Omental fat pad (tissue), 4 donors: ENCODE measurements at places on chromosomes 4 and X.

DNA sequence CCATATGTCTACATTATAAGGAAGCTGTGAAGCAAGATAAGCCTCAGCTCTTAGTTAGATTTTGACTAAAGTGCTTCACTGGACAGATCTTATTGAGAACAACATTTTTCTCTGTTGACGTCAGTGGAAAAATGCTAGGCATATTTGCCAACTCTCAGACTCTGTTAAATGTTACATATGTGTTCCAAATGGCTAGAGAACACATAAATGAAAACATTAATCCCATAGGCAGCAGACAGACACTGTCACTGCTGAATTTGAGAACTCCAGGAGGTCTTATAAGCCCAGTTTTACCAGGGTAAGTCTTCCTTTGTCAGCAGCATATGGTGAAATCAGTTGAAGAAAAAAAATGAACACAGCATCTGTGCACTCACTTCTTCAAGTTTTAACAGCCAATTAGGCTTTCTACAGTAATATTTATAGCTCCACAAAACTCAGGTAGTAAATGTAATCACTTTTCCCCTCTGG is 186.9 kb downstream of the CAMK2D start:
- DNase-seq = no peak

- no peak for DNase-seq
Observed at GRCh38 chr4:2252530-2253091, 9.3 kb downstream of the MXD4 start.

- DNase-seq = no peak
Observed at GRCh38 chrX:104370089-104370488, 115.4 kb upstream of the ESX1 start.

GRCh38 chrX:23269923-23270322 is 64.7 kb upstream of the PTCHD1 start:
- DNase-seq = no peak

- DNase-seq = no peak
Observed at GRCh38 chr4:3497095-3497494, 34.0 kb downstream of the DOK7 start.

GRCh38 chr4:78864405-78865024 is 74.7 kb downstream of the PAQR3 start:
- no peak for DNase-seq

DNA sequence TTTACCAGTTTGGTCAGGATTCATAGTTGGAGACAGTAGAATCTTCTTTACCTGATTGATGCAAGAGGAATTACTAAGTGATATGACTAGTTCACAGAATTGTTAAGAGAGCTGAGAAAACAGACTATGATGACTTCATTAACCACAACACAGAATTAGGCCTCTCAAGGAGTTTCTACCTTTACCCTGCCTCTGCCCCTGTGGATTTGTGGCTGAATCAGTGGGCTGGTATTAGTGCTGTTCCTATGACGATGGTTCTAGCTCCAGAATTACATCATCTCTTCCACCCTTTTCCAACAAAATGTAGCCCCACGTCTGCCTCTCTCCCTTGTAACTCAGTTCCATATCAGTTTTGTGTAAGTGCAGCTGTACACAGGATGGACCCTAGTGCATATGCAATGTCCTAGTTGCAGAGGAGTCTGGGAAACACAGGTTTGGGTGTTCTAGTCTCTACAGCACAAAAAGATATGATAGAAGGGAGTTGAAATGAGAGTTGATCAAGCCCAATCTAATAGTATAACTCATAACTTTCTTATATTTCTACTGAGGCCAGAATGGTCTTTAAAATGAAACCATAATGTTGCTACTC is 99.3 kb downstream of the ANXA5 start:
- no peak for DNase-seq

DNA sequence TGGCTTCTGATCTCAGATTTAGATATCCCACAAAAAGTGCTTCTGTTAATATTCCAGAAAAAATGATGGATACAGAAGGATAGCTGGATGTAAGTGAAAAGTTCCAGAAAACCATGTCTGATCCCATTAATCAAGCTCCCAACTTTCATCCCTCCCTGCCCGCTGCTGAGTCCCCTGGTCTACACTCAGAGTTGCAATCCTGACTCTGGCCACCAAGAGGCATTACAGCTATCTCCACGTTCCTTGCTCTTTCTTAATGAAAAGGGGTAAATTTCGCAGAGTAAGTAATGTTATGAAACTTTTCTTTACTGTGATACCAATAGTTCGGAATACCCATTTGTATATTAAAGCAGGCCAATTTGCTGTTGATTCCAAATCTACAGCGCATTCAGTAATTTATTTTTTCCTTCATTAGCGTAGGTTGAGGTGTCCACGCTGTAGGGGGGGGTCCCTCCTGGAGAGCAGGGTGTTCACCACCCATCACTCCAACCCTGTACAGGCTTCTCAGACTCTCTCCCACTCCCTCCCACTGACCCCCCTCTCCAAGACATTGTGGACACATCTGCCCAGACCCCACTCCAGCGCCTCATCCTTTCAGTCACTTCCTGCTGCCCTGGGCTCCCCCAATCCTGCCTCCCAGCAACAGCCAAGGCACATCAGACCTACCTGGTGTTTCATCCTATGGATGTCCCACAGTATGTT is 55.1 kb downstream of the RAB40A start:
- DNase-seq = no peak

- DNase-seq = no peak
Observed at GRCh38 chrX:71095981-71096759, 519 bp downstream of the FOXO4 start.

GRCh38 chr4:147589586-147589985 is 27.6 kb upstream of the TMEM184C start:
- DNase-seq = no peak

GRCh38 chr4:73851293-73851692 is 1.8 kb upstream of the PF4V1 start:
- no peak for DNase-seq

- DNase-seq = no peak
Observed at GRCh38 chr4:1988327-1988724, 20.4 kb downstream of the NELFA start.

DNA sequence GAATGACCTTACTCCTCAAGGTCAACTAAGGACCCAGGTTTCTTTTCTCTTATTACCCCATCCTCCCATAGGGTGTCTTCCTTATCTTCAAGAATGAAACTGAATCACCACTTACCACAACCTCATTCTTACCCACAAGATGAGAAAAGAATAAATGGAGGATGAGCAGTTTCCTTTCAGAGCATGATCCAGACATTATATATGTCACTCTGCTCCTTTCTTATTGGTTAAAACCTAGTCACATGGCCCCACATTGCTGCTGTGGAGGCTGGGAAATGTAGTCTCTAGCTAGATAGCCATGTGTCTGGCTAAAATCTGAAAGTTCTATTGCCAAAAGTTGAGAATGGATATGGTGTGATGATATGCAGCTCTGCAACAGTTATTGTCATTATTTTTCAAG is 62.4 kb upstream of the RAI2 start:
- no peak for DNase-seq

DNA sequence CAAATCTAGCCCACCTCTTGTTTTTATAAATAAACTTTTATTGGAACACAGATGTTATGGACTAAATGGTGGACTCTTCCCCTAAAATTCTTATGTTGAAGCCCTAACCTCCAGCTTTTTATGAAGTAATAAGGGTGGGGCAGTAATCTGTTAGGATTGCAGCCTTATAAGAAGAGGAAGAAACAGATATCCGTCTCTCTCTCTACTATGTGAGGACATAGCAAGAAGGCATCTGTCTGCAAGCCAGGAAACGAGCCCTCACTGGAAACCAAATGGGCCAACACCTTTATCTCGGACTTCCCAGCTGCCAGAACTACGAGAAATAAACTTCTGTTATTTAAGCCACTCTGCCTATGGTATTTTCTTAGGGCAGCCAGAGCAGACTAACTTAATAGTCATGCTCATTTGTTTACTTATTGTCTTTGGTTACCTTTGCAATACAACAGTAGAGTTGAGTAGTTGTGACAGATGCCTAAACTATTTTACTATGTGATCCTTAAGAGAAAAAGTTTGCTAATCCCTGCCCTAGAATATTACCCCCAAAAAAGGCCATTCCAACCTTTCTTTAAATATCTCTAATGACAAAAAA is 67.4 kb downstream of the MANBA start:
- DNase-seq = no peak

GRCh38 chrX:134338527-134338926 is 101.5 kb downstream of the CCDC160 start:
- no peak for DNase-seq

- no peak for DNase-seq
Observed at GRCh38 chrX:134459683-134460004, 321 bp upstream of the HPRT1 start.

- DNase-seq = no peak
Observed at GRCh38 chr4:2443061-2443730, 24.4 kb downstream of the CFAP99 start.

DNA sequence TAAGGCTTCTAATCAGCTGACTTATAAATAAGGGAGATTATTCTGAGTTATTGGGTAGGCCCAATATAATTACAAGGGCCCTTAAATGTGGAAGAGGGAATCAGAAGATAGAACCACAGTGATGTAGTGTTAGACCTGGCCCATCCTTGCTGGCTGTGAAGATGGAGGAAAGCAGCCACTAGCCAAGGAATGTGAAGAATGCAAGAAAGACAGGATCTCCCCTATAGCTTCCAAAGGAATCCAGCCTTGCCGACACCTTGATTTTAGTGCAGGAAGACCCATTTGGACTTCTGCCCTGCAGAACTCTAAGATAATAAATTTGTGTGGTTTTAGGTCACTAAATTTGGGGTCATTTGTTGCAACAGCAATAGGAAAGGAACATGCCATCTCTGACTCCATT is 150.6 kb downstream of the SPATA18 start:
- no peak for DNase-seq

DNA sequence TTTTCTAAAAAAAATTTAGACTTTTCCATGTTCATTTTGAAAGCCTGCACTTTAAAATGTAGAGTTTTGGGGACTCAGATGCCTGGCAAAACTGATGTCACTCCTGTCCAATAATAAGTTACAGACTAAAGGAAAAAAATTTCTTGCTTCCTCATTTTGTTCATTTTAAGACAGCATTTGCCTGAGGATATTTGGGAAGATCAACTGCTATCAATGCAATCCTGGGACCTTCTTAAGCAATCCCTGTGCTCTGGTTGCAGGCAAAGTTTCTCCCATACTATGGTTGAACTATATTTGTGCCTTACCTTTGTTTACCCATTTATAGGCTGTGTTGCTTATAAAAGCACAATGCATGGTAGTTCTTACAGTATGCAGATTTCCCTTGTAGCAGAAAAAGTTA is 280.4 kb downstream of the CFAP47 start:
- DNase-seq = no peak

GRCh38 chr4:156182269-156182668 is 228.6 kb upstream of the CTSO start:
- no peak for DNase-seq

- no peak for DNase-seq
Observed at GRCh38 chr4:7434766-7435150, at the start of gene PSAPL1. Gene PSAPL1 (minus strand): TSS chr4:7434930. CDS start chr4:7434879, 51 bp downstream.

DNA sequence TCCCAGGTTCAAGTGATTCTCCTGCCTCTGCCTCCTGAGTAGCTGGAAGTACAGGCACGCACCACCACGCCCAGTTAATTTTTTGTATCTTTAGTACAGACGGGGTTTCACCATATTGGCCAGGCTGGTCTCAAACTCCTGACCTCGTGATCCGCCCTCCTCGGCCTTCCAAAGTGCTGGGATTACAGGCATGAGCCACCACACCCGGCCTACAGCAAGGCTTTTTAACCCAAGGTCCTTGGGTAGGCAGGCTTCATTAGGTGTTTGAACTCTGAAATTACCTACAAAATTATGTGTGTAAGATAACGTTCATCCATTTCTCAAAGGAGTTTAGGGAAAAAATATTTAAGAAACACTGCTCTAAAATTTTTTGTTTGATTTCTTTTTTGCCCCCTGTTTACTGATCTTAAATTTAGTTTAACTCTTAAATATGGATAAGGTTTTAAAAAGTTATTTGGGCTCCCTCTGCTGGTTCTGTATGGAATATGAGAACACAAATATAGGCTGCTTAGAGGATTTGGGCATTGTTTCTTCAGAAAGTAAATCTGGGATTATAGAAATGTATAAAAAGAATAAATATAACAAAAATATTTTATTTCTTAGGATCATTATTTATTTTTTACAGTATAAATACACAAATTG is 92.8 kb downstream of the CBR4 start:
- DNase-seq = no peak

GRCh38 chr4:26157541-26157940 is 163.3 kb upstream of the RBPJ start:
- DNase-seq = no peak

GRCh38 chrX:47327902-47328301 is 42.5 kb upstream of the ZNF157 start:
- DNase-seq = no peak
